DMS153 (cell line): ENCODE measurements at places on chromosomes 12 and 14.

DNA sequence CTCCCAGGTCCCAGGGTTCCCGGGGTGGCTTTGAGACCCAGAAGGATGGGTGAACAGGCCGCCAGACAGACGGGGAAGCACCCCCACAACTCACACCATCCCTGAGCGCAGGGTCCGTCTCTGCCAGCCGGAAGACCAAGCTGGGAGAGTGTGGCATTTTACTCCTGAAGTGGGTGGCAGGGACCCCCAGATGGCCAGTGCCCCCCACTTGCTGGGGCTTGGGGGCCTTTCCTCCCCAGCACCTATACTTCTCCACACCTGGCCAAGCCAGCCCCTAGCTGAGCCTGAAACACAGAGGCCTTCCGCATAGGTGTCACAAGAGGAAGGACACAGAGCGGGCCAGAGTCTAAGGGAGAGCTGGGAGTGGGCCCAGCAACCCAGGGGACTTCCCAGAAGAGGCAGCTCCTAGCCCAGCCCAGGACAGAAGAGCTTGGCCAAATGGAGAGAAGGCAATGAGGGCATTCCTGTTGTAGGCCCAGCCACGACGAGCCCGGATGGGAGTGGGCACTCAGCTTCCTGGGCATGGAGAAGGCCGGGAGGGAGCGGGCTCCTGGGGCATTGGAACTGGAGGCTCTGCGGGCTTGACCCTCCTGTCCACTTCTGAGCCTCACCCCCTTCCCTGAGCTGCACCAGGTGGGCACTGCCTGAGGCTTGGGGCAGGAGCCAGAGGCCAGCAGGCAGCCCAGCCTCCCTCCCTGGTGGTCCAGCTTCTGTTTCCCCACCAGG, 3.3 kb downstream of the AHNAK2 start:
- no peak for DNase-seq

- no peak for DNase-seq
Observed at GRCh38 chr14:52026017-52026660, 36.8 kb downstream of the RTRAF start.

DNA sequence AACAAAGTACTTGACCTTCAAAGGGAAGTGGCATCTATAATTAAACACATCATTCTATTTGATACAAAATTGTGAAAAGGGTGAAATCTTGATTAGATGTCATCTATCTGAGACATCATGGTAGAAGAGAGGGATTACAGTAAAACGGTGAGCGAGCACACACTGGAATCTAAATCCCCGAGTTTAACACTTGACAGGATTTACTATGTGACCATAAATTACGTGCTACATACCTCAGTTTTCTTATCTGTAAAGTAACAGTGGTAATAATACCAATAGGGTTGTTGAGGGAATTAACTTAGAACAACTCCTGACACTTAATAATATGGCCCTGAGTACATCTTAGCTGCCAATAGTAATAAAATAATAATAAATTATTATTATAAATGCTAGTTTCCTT, 13.3 kb downstream of the USP44 start:
- no peak for DNase-seq

DNA sequence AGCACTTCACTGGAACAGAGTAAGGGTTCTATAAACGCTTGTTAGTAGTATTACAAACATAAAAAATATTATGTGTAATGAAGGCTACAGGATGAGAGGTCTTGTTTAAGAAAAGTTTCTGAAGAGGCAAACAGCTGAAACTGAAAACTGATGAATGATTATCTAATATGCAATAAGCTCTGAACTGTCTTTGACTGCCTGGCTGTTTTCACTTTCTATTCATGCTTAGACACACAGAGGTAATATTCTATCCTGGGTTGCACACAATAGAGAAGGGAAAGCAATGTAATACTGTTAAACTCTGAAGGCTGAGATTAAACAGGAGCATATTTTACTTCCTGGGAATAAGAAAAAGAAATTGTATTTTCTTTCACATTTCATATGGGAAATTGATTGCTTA, 251.3 kb downstream of the ALX1 start:
- no peak for DNase-seq

DNA sequence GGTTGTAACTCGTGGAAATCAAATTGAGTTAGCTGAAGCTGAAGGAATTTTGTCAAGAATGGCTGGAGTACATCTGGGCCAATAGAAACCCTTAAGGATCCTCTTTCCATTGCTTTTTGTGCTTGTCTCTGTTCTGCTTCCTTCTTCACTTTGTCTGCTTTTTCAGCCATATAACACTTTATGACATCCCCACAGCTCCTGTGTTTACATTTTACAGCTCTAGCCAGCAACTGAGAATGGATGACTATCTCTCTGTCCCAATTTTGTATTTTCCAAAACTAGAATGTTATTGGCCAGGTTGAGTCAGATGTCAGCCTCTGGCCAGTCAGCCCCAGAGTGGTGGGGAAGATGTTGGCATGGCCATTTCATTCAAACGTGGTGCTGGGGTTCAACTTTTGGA, 57.6 kb downstream of the PELI2 start:
- no peak for DNase-seq

GRCh38 chr14:55057919-55058318, 6.5 kb downstream of the MAPK1IP1L start:
- no peak for DNase-seq

GRCh38 chr14:88204221-88204620, 118.8 kb downstream of the KCNK10 start:
- no peak for DNase-seq

DNA sequence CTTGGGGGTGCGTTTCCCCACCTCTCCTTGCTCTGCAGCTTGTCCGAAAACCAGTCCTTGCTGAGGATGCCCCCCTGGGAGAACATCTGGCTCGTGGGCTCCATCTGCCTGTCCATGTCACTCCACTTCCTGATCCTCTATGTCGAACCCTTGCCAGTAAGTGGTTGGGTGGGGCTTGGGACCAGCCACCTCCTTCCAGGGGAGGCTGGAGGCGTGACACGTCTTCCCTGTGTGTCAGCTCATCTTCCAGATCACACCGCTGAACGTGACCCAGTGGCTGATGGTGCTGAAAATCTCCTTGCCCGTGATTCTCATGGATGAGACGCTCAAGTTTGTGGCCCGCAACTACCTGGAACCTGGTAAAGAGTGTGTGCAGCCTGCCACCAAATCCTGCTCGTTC, 57.5 kb downstream of the ANAPC7 start:
- no peak for DNase-seq

DNA sequence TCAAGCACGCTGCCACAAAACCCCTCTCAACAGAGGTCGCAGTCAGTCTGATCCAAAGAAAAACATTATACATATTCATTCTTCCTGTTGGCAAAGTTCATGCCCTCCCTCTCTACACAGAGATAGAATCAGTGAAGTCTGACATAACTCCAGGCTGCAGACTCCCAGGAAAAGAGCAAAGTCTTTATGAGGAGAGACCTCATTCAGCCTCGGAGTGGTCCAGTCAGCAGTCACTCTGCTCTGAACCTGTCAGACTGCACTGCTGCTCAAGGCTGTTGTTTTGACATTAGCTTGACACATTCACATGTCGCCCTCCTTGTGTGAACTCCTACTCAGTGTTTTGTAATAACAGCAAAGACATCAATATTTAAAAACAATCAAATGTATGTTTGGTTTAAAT, 241.2 kb upstream of the G2E3 start:
- no peak for DNase-seq

DNA sequence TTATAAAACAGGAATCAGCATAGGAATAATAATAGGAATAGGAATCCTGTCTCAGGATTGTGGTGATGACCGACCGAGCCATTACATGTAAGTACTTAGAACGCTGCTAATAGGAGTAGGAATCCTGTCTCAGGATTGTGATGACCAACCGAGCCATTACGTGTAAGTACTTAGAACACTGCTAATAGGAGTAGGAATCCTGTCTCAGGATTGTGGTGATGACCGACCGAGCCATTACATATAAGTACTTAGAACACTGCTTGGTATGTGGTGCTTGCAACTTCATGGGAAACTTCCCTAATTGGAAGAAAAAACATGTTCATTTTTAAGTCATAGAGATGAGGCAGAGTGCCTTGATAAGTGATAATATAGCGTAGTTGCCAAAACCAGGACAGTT, 30.0 kb downstream of the ELK3 start:
- no peak for DNase-seq

DNA sequence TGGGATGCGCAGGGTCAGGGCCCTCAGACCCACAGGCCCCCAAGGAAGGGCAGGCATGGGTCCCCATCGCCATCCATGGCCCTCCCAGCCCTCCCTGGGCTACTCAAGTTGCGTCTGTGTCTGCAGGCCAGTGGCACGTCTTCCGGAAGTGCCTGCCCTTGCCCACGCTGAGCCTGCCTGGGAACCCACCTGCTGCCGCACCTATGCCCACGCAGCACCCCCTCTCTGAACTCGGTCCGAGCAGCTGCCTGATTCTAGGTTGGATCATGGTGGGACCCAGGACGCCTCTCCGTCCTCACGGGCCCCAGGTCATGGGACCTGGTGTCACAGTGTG, 182.8 kb downstream of the ADGRD1 start:
- no peak for DNase-seq

GRCh38 chr14:54808326-54809161, 94.1 kb downstream of the GCH1 start:
- no peak for DNase-seq

- no peak for DNase-seq
Observed at GRCh38 chr12:76568888-76569551, 9.4 kb upstream of the OSBPL8 start.

GRCh38 chr14:24806061-24806678, 172.2 kb upstream of the GZMB start:
- DNase-seq, result peak; percentile 36

GRCh38 chr12:70664465-70664881, 27.2 kb upstream of the PTPRB start:
- DNase-seq, result no peak

- no peak for DNase-seq
Observed at GRCh38 chr12:95949477-95950206, 6.5 kb downstream of the AMDHD1 start.

DNA sequence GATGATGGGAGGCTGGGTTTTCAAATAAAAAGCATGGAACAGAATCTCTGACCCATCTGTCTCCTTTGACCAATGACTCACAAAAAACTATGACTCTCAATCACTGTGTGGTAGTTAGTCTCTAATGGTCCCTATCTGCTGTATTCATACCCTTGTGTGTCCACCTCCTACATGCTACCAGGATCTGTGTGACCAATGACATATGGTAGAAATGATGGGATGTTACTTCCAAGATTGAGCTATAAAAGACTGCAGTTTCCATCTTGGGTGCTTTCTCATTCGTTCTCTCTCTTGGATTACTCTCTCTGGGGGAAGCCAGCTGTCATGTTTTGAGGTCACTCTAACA, 144.7 kb upstream of the BTG1 start:
- DNase-seq, result no peak

- DNase-seq, result no peak
Observed at GRCh38 chr12:40587421-40587820, 104.8 kb upstream of the CNTN1 start.

- no peak for DNase-seq
Observed at GRCh38 chr14:61315313-61315712, 6.1 kb upstream of the PRKCH start.

- no peak for DNase-seq
Observed at GRCh38 chr14:86770186-86770585, 1222.8 kb downstream of the GALC start.

DNA sequence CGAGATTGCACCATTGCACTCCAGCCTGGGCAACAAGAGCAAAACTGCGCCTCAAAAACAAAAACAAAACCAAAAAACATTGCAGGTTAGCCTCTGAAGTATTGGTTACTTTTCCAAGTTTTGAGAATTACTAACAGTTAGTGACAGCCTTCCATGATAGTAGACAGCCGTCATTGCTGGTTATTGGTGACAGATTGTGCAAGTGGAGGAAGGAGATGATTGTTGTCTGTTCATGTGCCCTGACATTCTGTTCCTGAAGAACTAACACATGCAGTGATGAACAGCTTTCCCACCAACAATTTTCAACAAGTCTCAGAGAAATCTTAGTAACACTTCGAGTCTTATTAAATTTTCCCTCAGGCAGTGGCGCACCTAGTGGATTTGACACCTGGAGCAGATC, 89.3 kb upstream of the NAP1L1 start:
- DNase-seq, result no peak

DNA sequence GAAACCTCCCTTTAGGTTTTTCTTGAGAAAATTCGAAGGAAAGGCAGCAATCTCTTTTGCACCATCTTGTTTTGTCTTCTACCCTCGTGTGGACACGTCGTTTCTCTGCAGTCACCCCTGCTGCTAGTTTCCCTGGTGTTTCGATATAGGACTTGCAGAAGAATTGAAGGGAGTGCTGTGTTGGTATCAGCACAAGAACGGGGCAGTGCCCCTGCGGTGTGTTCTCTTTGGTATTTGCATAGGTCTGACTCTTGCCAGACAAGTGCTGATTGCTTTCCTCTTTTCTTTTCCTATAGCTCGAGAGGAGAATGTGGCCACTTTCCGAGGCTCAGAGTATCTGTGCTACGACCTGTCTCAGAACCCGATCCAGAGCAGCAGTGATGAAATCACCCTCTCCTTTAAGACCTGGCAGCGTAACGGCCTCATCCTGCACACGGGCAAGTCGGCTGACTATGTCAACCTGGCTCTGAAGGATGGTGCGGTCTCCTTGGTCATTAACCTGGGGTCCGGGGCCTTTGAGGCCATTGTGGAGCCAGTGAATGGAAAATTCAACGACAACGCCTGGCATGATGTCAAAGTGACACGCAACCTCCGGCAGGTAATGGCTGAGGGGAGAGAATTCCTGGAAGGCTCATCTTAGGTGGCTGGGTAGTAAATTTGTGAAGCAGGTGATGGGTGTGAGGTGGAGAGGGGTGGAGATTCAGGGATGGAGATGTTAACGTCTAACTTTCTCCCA, 474.8 kb downstream of the NRXN3 start:
- DNase-seq, result no peak

GRCh38 chr12:109258201-109258600, 50.9 kb downstream of the FOXN4 start:
- no peak for DNase-seq

GRCh38 chr14:63686926-63687325, 40.9 kb downstream of the SGPP1 start:
- no peak for DNase-seq

DNA sequence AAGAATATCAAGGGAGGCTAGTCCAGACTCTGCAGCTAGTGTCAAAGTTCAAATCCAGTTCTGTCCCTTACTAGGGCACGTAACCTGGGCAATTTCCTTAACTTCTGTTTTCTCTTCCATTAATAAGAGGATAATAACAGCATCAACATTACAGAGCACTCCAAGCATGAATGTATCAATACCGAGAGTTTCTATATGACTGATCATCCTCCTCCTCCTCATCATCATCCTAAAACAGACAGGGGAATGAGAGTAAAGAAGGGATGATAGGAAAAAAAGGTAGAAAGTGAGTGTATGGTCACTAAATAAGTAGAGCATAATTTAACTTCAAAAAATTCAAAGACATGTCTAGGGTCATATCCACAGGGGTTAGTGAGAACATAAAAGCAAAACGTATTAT, 171.4 kb downstream of the NDUFA12 start:
- no peak for DNase-seq

DNA sequence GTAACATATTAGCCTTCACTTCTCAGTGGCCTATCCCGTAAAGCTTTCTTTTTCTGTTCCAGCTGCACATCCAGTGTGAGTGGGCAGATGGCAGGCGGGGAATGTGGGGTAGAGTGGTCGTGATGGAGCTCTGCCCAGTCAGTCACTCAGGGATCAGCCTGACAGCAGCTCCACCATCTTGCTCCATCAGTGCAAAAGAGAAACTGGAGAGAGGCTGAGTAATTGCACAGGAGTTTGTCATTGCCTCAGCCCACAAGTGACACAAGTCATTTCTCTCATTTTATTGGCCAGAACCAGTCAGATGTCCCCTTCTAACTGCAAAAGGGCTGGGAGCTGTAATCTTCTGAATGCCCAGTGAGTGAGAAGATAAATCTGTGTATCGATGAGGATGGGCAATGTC, 66.5 kb downstream of the ATP23 start:
- no peak for DNase-seq
